SHP77 (cell line): ENCODE measurements at places on chromosomes 2 and 18.

- no peak for DNase-seq
Observed at GRCh38 chr2:187708272-187708671, 154.0 kb upstream of the TFPI start.

GRCh38 chr2:77578354-77578753 is 56.2 kb upstream of the LRRTM4 start:
- no peak for DNase-seq

DNA sequence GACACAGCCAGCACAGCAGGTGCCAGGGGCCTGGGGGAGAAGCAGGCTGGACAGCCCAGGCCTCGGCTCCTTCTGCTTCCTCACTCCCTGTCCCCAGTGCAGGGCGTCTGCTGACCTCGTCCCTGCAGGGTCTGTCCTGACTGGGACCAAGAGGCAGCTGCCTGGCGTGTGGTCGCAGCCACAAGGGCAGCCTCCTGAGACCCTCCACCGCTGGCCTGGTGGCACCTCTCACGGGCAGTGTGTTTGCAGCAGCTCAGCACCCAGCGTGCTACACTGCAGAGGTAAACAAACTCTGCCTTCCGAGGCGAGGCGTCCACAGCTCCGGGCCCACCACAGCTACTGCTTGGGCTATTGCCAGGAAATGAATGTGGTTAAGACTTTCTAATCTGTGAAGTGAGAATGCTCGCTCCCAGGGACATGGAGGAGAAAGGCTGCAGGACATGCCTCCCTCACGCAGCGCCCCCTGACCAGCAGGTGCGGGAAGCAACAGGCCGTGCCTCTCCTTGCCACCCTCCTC is 46.1 kb upstream of the HPCAL1 start:
- DNase-seq: no peak

GRCh38 chr18:389658-390357 is 110.7 kb downstream of the COLEC12 start:
- no peak for DNase-seq
